ENCODE measurements at places on chromosomes 5 and 9. TPM values are rescaled to one million over a fixed set of nuclear protein-coding genes. Genes with fewer than 3 reads are reported as not detected.

The OTULINL gene
- 19.6 TPM for total RNA-seq

The TLR4 gene
- 18.1 TPM for total RNA-seq

The AIF1L gene
- 0.43 TPM for total RNA-seq

The CNTNAP3B gene
- total RNA-seq, result 0.97 TPM

The SLC6A3 gene
- total RNA-seq, result not detected

DNA sequence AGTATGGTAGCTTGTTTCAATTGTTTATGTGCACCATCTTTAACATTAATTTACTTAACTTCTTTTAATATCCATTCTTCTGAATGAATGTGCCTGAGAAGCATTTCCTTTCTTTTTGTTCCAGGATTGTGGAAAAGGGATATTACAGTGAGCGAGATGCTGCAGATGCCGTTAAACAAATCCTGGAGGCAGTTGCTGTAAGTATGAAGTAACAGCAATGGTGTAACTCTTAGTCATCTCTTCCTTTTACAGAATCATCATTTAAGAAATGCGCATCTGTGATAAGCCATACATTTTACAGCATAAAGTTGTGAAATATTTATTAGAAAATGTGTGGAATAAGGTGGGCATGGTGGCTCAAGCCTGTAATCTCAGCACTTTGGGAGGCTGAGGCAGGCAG is 117.7 kb downstream of the STARD4 start:
- peak; percentile 60 for DNase-seq

GRCh38 chr9:124764774-124765438 is 6.2 kb downstream of the NR6A1 start:
- peak; percentile 37 for DNase-seq

DNA sequence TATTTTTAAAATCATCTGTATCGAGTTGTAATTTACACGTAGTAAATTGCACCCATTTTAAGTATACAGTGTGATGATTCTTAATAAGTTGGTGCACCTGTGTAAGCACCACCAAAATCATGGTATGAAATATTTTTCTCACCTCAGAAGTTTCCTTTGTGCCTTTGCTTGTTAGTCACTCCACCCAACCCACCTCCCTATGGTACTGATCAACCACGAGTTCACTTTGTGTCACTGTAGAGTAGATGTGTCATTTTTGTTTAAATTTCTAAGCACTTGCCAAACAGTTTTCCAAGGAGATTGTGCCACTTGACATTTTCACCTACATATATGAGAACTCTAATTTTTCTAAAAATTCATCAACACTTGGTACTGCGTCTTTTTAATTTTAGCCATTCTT is 806.5 kb downstream of the TLR4 start:
- DNase-seq, result no peak

DNA sequence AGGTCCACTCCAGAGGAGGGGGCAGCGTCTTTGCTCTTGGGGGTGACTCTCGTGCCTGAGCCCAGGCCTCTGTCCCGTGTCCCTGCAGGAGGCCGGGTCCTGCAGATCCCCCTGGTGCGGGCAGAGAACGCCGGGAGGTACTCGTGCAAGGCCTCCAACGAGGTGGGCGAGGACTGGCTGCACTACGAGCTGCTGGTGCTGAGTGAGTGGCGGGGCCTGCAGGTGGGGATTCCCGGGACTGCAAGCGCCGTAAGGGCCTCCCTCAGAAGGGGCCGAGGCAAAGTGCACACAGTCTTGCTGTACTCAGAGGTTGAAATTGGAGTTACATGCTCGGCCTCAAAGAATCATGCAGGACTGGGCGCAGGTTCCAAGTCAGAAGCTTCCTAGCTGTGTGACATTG is 62.7 kb upstream of the ASS1 start:
- DNase-seq, result no peak

- DNase-seq, result no peak
Measured at GRCh38 chr5:169668732-169669131, 31.7 kb downstream of the DOCK2 start.

DNA sequence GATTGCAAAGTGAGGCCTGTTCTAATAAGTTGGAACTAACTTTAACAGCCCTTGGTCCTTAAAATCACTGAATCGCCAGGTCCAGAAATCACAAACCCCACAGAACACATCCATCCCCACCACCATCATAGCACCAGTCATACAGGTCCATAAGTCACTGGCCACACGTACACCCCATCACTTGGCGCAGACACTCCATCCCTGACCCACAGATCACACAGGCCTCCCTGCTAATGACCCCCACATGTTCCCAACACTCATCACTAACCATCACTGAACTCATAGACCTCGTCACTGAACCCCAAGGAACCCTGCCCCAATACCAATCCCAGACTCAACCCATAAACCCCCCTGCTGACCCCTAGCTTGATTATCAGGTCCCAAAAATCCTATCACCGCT is 41.2 kb upstream of the ZNF300 start:
- no peak for DNase-seq

GRCh38 chr9:127014216-127014909 is 99.8 kb downstream of the RALGPS1 start:
- peak; percentile 30 for DNase-seq

GRCh38 chr9:7234144-7234543 is 476.4 kb downstream of the KDM4C start:
- peak; percentile 42 for DNase-seq

DNA sequence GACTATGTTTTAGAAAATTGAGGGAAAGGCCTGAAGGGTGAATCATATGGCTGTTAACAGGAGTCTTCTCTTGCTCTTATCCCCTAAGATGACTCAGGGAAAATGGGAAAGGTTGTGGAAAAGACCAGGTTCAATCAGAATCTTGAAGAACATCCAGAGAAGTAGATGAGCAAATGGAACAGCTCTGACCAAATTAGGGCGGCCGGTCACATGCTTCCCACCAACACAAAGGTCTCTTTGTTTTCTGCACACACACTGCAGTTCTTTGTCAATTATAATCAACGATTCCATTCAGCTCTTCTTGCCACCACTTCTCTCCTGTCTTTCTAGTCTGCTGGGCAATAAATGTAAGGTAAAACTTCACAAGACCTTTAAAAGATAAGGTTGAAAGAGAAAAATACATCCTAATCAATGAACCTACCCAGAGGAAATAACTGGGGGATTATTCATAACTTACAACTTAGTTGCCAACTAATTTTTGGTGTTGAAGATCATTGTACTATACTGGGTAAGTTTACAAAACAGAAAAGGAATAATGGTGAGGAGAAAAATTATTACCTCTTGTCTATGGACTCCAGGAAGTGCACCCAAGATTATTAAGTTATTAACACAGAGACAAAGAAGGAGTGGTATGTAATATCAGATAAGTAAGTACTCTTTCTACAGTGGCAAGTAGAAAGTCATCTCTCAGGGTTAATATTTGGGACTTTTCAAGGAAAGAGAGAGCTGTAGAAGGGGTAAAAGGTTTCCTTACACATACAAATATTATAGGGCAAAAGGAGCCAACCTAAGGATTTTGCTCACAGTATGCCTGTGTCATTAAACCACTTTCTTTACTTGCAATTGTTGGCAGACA is 441.9 kb upstream of the PIK3R1 start:
- no peak for DNase-seq

- DNase-seq, result no peak
Measured at GRCh38 chr5:137837491-137838394, 29.9 kb upstream of the MYOT start.

DNA sequence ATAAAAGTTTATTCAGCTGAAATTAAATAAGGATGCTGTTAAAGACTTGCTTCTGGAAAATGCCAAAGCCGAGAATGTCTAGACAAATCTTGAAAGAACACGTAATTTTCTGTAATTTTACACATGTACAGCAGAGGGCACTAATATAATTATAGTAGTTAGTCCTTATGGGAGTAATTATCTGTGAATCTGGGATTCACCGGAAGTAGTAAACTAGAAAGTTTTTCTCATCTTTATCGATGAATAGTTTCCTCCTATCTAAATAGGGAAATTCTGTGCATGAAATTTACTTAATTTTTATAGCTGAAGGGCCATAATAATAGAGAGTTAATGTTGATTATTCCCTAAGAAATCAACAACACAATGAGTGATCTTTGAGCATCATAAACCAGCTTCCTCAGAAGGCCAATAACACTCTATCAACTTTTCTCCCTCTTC is 18.4 kb upstream of the CNTLN start:
- DNase-seq, result peak; percentile 62

- DNase-seq, result peak; percentile 29
Measured at GRCh38 chr5:68272289-68272688, 56.7 kb downstream of the PIK3R1 start.

DNA sequence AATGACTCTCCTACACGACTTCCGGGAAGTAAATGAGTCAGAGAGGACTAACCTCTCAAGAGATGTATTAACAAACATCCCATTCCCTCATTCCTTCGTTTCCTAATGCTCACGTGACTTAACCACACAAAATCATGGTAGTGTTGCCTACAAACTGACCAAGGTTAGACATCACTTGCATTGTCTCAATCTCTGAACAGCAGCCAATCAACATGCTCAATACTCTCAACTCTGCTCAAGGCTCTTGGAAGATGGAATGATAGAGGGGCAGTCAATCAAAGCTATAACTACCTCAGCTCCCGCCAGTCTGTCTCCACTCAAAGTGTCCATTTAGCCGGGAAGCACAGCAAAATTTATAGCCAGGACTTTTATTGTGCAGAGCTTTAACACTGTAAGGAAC is 143.8 kb upstream of the PIK3R1 start:
- DNase-seq, result no peak

- no peak for DNase-seq
Measured at GRCh38 chr5:150296496-150296895, 6.2 kb downstream of the ARSI start.

DNA sequence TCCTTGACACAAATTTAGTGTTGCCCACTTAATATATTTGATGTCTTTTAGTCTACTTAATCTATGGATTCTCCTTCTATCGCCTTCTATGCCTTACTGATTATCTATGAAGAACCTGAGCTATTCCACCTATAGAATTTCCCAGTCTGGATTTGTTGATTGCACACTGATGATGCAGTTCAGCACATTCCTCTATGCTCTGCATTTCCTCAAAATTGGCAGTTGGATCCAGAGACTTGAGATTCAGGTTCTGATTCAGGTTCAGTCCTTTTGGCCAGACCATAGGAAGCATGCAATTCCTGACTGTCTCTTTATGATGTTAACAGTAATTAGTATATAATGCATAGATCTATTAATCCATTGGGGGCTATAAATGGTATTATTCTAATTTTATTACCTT is 13.8 kb downstream of the SLC22A5 start:
- no peak for DNase-seq

- no peak for DNase-seq
Measured at GRCh38 chr5:126744836-126745235, 32.1 kb upstream of the LMNB1 start.

GRCh38 chr9:34197756-34198711 is 19.2 kb downstream of the UBAP1 start:
- DNase-seq, result no peak

GRCh38 chr5:44275908-44276307 is 113.3 kb downstream of the FGF10 start:
- DNase-seq, result no peak

DNA sequence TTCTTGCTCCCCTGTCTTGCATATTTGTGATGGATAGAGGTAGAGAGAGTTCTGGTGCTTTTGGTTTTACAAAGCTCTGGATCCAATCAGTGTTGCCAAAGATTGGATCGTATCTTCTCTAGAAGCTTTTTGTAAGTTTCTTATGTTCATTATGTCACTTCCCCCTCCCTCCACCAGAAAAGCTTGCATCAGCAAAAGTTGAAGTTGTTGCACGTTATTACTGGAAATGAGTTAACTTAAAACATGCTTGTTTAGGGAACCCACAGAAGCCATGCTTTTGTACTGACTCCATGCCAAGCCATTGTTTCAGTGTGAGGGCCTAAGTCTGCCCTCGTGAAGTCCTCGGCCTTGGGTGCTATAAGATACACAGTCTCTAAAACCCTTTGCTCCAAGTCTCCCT is 186.5 kb downstream of the ERCC6L2 start:
- peak; percentile 18 for DNase-seq

- peak; percentile 84 for DNase-seq
Measured at GRCh38 chr5:150595466-150596031, 44.9 kb upstream of the SYNPO start.
